ENCODE measurements at places on chromosomes 1 and 21. TPM values are rescaled to one million over a fixed set of nuclear protein-coding genes. Genes with fewer than 3 reads are reported as not detected.

DNA sequence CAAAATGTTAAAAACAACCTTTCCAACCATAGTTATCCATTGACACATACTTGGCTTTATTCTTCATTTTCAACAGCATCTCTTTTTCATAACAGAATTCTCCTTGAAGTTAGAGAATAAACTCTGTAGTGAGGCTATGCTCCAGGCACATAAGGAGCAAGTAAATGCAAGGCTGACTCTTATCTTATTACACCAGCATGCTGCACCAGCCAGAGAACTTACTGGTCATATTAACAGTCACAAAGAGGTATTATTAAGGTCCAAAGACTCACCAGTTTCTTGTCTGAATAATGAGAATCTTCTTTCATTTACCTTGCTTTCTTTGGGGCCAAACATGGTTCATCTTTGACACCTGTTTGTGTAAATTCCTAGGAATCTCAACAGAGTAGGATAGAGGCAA, 71.3 kb upstream of the IVNS1ABP start:
- no peak for DNase-seq
- H3K36me3 ChIP-seq, result peaks cover 4% of the 10 kb centered on the region
- no peak overlapping the region for H3K27ac ChIP-seq
- H3K4me1 ChIP-seq, result no peaks in the 10 kb centered on the region
- H3K4me3 ChIP-seq, result no peak overlapping the region
- no peaks in the 10 kb centered on the region for H3K27me3 ChIP-seq

GRCh38 chr1:209454340-209454994, 129.0 kb upstream of the CAMK1G start:
- no peak overlapping the region for H3K4me3 ChIP-seq
- no peak overlapping the region for H3K27ac ChIP-seq

- no peaks in the 10 kb centered on the region for H3K27me3 ChIP-seq
- DNase-seq, result no peak
- H3K4me1 ChIP-seq, result no peaks in the 10 kb centered on the region
- no peak overlapping the region for H3K27ac ChIP-seq
- no peaks in the 10 kb centered on the region for H3K36me3 ChIP-seq
- H3K4me3 ChIP-seq, result no peak overlapping the region
Observed at GRCh38 chr1:59404796-59405195, 107.9 kb downstream of the FGGY start.

DNA sequence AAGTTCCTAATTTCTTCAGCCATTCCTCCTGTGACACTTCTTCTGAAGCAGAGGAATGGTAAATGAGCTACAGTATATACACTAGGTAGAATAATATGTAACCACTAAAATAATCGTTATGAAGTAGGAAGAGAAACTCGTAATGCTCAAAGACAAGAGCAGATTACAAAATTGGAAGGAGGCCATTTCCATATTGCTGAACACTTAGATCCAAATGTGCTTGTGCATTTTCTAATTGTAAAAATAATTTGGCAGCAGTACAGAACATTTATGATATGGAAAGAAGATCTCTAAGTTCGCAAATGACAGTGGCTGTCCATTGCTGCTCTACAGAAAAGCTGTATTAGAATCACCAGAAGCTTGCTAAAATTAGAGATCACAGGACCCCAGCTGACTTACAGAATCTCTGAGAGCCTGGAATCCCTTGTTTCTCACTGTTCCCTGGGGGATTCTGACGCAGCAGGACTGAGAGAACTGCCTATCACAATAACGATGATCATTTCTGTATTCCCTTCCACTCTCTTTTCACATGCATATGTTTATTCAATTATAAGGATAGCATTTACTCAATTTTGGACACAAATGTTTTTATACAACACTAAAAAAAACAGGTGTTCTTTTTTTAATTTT, 242.1 kb downstream of the OMA1 start:
- no peaks in the 10 kb centered on the region for H3K4me1 ChIP-seq
- H3K4me3 ChIP-seq, result no peak overlapping the region
- no peak for DNase-seq
- no peaks in the 10 kb centered on the region for H3K36me3 ChIP-seq
- no peak overlapping the region for H3K27ac ChIP-seq

GRCh38 chr1:248306103-248306502, 2.9 kb upstream of the OR2T12 start:
- H3K4me3 ChIP-seq, result no peak overlapping the region
- H3K27ac ChIP-seq, result no peak overlapping the region
- no peaks in the 10 kb centered on the region for H3K4me1 ChIP-seq
- no peaks in the 10 kb centered on the region for H3K36me3 ChIP-seq
- peaks cover 1% of the 10 kb centered on the region for H3K27me3 ChIP-seq

- H3K36me3 ChIP-seq, result peaks cover 65% of the 10 kb centered on the region
- no peak overlapping the region for H3K4me3 ChIP-seq
- DNase-seq, result no peak
- peaks cover 49% of the 10 kb centered on the region for H3K4me1 ChIP-seq
- H3K27me3 ChIP-seq, result peaks cover 3% of the 10 kb centered on the region
Observed at GRCh38 chr1:212612041-212612961, 3.7 kb downstream of the ATF3 start.

GRCh38 chr1:247437551-247438505, 20.1 kb downstream of the OR2B11 start:
- peaks cover 10% of the 10 kb centered on the region for H3K4me1 ChIP-seq
- no peak overlapping the region for H3K27ac ChIP-seq
- no peaks in the 10 kb centered on the region for H3K27me3 ChIP-seq
- H3K4me3 ChIP-seq, result no peak overlapping the region
- H3K36me3 ChIP-seq, result peaks cover 10% of the 10 kb centered on the region

- peak; percentile 34 for DNase-seq
- no peak overlapping the region for H3K27ac ChIP-seq
- H3K27me3 ChIP-seq, result no peaks in the 10 kb centered on the region
- H3K4me1 ChIP-seq, result peaks cover 40% of the 10 kb centered on the region
- no peak overlapping the region for H3K4me3 ChIP-seq
Observed at GRCh38 chr1:223707256-223708000, 4.9 kb upstream of the CAPN2 start.

GRCh38 chr1:59343576-59343840, 46.6 kb downstream of the FGGY start:
- H3K36me3 ChIP-seq, result no peaks in the 10 kb centered on the region
- no peak overlapping the region for H3K4me3 ChIP-seq
- no peak for DNase-seq
- no peaks in the 10 kb centered on the region for H3K4me1 ChIP-seq
- no peak overlapping the region for H3K27ac ChIP-seq

GRCh38 chr1:41637367-41637766, 152.9 kb upstream of the EDN2 start:
- no peaks in the 10 kb centered on the region for H3K27me3 ChIP-seq
- no peak overlapping the region for H3K4me3 ChIP-seq
- H3K27ac ChIP-seq, result no peak overlapping the region
- no peak for DNase-seq

The CGN gene
- 1.4 TPM for total RNA-seq

The RAVER2 gene
- 2.9 TPM for total RNA-seq

The IRF6 gene
- total RNA-seq, result 0.07 TPM

The PCNX2 gene
- 18.5 TPM for total RNA-seq

The PACC1 gene
- 9.6 TPM for total RNA-seq

The MAP10 gene
- 1.1 TPM for total RNA-seq

The HIVEP3 gene
- 26.2 TPM for total RNA-seq

The PRRX1 gene
- not detected for total RNA-seq

The AMY2B gene
- total RNA-seq, result 4.4 TPM

Measured in activated CD4-positive, alpha-beta memory T cell treated with anti-CD3 and anti-CD28 coated beads for 36 hours (primary cell).